MCF 10A (cell line): ENCODE measurements at places on chromosomes 6 and 20. TPM values are rescaled to one million over a fixed set of nuclear protein-coding genes. Genes with fewer than 3 reads are reported as not detected.

DNA sequence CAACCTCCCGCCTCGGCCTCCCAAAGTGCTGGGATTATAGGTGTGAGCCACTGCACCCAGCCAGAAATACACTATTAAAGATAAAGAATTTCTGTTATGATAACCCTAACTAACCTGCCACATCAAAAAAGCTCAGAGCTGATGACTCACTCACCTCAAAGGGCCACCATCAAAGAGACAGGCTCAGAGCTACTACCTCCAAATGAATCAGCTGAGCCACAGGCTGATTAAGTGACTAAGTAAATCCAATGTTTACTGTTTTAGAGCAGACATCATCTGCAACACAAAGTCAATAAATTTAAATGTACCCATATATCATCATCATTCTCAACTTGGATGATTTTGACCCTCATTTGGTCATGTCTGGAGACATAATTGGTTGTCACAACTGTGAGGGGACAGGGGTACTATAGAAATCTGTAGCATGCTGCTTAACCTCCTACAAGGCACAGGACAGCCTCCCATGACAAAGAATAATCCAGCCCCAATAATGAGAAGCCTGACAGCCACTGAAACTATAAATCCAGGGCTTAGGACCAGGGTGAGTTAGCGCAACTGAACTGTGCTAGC, 106.5 kb downstream of the ATP9A start:
- no peaks in the 10 kb centered on the region for H3K36me3 ChIP-seq
- H3K27ac ChIP-seq = no peak overlapping the region
- peaks cover 7% of the 10 kb centered on the region for H3K4me1 ChIP-seq
- no peak overlapping the region for H3K4me3 ChIP-seq

The RIPPLY2 gene
- total RNA-seq = not detected in 2 replicates

- DNase-seq = no peak
- no peaks in the 10 kb centered on the region for H3K27me3 ChIP-seq
These were observed 181.9 kb downstream of the TMEM200A start for GRCh38 chr6:130547723-130548122.

DNA sequence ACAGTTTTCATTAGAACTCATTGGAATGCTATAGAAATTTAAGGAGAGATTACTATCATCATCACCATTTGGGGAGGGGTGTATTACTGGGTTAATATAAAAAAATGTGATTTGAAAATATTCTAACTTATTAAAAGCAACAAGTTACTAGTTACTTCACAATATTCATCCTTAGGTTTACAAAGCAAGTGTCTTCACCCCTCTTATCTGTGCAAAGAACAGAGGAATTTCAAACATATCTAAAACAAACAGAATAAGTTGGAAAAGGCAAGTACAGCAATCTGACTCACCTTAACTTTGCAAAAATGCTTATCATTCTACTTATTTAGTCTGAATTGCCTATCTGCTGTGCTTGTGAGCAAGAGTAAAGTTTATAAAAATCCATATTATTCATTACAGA, 32.9 kb downstream of the DCBLD1 start:
- no peak for DNase-seq
- H3K4me3 ChIP-seq = no peak overlapping the region
